ENCODE measurements at places on chromosomes 16 and 17.

DNA sequence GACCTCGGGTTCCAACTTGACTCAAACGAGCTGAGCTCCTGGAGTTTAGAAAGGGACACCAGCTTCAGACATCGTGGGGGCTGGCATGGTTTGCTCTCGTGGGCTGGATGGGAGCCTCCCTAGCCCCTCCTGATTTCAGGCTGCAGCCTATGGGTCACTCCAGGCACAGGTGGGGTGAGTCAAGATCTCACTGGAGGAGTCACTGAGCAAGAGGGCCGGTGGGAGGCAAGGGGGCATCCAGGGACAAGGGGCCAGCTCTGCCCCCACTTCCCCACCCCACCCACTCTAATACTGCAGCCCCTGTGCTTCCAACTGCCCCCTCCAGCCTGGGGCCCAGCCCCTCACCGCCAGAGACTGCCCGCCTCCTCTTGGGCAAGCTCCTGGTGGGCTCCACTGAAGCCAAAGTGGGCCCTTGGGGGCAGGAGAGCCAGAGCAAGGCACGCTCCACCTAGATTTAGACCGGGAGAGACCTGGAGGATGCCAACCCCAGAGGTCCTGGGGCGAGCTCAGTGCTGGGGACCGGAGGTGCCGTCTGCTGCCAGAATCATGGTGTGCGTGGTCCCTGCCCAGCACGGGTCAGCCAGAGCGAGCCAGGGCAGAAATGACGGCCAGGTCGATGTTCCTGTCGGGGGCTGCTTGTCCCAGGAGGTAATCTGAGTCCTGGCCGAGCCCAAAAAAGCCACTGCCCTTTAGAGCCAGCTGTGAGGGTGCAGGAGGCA is 6.4 kb downstream of the SLC16A3 start:
- peak overlapping the region; percentile 87 for H3K27ac ChIP-seq
- no peak overlapping the region for H3K4me3 ChIP-seq
- H3K4me1 ChIP-seq: peaks cover 41% of the 10 kb centered on the region
- H3K36me3 ChIP-seq: peaks cover 16% of the 10 kb centered on the region
- no peaks in the 10 kb centered on the region for H3K27me3 ChIP-seq

DNA sequence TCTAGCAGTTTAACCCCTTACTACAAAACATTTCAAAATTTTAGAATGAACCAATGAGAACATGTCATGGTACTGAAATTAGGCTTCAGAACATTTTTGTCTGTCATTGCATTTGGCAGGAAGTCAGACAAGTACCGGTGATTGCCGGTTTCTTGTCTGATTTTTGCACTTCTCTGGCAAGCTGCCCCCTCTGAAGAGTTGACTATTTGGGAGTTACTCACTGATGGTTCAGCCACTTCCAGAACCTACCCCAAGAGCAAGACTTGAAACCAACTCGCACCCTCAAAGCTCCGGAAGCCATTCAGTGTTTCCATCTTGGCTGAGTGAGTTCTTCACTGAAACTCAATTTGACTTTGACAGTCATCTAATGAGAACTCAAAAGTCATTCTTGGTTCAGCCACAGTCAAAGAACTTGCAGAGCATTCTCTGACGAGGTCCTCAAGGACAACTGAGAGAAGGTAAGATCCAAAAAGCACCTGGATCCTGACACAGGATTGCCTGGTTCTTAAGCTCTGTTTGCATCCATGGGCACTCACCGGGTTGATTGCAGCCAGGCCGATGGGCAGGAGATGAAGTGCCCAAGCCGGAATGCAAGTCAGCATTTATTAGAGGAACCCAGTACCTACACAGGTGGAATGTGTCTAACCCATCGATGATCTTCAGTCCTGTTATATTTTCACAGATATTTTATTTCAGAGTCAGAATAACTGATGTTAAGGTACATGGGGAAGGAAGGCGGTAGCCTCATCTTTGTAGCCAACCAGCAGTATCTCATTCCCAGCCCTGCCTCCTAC is 93.6 kb downstream of the USP22 start:
- no peak for DNase-seq
- no peak overlapping the region for H3K27ac ChIP-seq
- H3K4me1 ChIP-seq: no peaks in the 10 kb centered on the region

DNA sequence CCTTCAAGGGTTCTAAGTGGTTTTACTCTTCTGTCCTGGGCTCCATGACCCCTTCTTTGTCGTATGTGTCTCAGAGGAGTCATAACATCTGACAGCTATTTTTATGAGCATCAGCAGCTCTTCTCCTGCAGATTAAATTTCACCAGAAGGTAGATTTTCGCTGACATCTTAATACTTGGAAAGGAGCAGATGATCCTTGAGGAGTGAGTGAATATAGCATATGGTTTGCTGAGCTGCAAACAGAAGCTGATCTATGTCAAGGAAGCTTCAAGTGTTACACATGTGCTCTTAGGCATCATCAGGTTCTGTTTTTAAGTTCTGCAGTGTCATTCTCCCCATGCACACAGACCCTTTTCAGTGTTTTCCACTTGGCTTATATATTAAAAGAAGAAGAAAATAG is 49.2 kb upstream of the MYH2 start:
- H3K4me3 ChIP-seq: no peak overlapping the region
- H3K36me3 ChIP-seq: no peaks in the 10 kb centered on the region
- no peak overlapping the region for H3K27ac ChIP-seq
- H3K4me1 ChIP-seq: no peaks in the 10 kb centered on the region

DNA sequence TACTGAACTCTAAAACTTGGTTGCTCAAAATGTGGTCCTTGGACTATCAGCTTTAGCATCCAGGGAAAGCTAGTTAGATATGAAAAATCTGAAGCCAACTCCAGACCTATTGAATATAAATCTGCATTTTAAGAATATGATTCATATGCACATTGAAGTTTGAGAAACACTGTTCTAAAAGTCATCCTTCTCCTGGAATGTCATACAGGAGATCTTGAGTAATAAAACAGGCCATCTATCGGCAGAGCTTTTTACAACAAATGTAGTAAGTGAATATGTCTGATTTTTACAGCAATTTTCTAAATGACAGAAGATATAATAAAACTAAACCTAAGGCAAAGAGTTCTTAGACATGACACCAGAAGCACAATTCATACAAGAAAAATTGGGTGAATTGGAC is 140.4 kb downstream of the PMP22 start:
- peaks cover 45% of the 10 kb centered on the region for H3K27me3 ChIP-seq
- H3K4me3 ChIP-seq: no peak overlapping the region
- no peaks in the 10 kb centered on the region for H3K36me3 ChIP-seq
- H3K4me1 ChIP-seq: no peaks in the 10 kb centered on the region
- no peak overlapping the region for H3K27ac ChIP-seq

DNA sequence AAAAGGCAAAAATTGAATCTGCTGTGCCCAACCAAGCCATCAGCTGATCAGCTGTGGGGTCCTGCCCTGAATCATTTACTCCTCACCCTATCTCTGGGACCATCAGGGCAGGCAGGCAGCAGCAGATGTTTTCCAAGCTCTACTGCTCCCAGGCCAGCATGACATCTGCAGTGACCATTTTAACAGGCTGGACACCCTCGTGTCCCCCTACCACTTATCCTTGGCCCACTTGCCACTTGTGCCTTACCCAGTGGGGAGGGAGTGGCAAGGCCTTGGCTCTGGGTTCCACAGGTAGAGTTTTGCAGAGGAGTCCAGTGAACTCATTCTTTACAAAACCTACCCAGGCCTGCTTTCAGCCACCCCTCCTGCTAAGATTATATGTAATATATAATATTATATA is 12.0 kb upstream of the CA4 start:
- no peak for DNase-seq
- peaks cover 33% of the 10 kb centered on the region for H3K4me1 ChIP-seq
- H3K36me3 ChIP-seq: peaks cover 14% of the 10 kb centered on the region
- H3K4me3 ChIP-seq: no peak overlapping the region

- H3K4me1 ChIP-seq: peaks cover 15% of the 10 kb centered on the region
- no peak for DNase-seq
Measured at GRCh38 chr16:31108035-31108793, at the start of gene BCKDK. BCKDK (plus strand) TSS chr16:31108386; CDS start chr16:31109224, 838 bp downstream.

DNA sequence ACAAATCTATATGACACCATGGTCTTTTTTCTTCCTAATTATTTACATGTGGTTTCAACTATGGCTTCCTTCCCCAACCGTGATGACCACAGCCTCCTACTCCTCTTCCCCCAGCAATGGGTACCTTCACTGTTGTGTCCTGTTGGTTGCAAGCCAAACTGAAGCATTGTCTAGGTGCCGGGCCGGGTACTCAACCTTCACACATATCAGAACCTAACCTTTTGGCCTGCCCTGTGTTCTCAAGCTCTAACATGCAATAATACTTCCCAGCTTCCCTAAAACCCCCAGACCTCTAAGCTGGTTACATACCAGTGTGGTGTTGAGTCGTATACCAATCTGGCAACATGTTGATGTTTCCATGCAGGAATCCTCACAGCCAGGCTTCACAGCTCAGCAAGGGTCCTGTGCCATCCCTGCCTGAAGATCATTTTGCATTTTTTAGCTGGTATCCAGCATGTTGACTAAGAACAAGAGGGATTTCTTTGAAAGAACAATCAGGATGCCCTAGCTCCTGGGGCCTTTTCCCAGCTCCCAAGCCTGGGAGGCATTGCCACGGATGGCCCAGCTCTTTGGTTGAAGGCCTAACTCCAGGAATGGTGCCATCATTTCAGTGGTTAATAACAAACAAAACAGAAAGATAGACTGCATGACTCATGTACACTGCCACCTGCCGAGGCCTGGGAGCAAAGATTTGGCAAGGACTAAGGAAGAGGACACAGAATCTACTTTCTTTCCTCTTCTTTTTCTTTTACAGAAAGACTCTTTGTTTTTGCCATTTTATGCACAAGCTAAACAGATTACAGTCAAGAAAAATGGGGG is 373.7 kb upstream of the SALL1 start:
- no peaks in the 10 kb centered on the region for H3K27me3 ChIP-seq
- DNase-seq: no peak
- no peak overlapping the region for H3K27ac ChIP-seq
- H3K4me1 ChIP-seq: no peaks in the 10 kb centered on the region

- no peak for DNase-seq
- H3K4me1 ChIP-seq: peaks cover 22% of the 10 kb centered on the region
- H3K27ac ChIP-seq: peak overlapping the region; percentile 25
- no peaks in the 10 kb centered on the region for H3K27me3 ChIP-seq
Measured at GRCh38 chr17:9256751-9257629, 235.7 kb downstream of the NTN1 start.

GRCh38 chr16:50422926-50423325 is 54.1 kb upstream of the BRD7 start:
- H3K36me3 ChIP-seq: no peaks in the 10 kb centered on the region
- DNase-seq: no peak
- peaks cover 78% of the 10 kb centered on the region for H3K27me3 ChIP-seq
- H3K4me1 ChIP-seq: no peaks in the 10 kb centered on the region
- H3K27ac ChIP-seq: no peak overlapping the region

DNA sequence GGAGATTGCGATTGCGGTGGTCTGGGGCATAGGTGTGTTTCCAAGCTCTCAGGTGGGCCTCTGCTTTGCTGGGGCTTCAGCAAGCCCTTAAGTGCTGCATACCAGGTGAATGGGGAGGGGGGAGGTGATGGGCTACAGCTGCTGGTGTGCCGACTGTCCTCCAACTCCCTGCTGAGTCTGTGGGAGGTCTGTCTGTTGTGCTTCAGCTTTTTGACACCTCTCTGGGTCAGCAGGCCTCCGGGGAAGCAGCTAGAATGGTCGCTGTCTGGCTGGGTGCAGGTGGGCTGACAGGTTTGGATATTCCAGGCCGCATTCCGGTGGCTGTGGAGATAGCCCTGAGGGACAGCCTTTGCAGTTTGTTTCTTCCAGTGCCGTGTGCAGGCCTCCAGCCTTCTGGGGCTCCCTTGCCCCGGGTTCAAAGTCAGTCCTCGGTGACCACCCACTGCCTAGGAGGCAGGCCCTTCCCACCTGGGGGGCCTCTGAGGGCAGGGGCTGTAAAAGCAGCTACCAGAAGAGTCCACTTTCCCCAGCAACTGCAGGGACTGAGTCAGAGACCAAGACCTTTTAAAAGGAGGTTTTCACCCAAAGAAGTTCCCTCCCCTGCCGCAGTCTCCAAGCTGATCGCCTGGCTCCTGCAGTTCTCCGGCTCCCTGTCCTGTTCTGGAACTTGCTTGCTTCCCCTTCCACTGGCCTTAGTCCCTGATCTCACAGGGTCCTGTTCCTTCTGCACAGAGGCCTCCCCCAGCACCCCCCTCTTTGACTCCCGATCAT is 2.0 kb upstream of the TTYH2 start:
- H3K36me3 ChIP-seq: peaks cover 42% of the 10 kb centered on the region
- no peak for DNase-seq
- peak overlapping the region; percentile 95 for H3K27ac ChIP-seq
- peaks cover 52% of the 10 kb centered on the region for H3K4me1 ChIP-seq
- H3K27me3 ChIP-seq: no peaks in the 10 kb centered on the region

GRCh38 chr17:45114117-45114932 is 18.0 kb downstream of the PLCD3 start:
- H3K4me1 ChIP-seq: no peaks in the 10 kb centered on the region

DNA sequence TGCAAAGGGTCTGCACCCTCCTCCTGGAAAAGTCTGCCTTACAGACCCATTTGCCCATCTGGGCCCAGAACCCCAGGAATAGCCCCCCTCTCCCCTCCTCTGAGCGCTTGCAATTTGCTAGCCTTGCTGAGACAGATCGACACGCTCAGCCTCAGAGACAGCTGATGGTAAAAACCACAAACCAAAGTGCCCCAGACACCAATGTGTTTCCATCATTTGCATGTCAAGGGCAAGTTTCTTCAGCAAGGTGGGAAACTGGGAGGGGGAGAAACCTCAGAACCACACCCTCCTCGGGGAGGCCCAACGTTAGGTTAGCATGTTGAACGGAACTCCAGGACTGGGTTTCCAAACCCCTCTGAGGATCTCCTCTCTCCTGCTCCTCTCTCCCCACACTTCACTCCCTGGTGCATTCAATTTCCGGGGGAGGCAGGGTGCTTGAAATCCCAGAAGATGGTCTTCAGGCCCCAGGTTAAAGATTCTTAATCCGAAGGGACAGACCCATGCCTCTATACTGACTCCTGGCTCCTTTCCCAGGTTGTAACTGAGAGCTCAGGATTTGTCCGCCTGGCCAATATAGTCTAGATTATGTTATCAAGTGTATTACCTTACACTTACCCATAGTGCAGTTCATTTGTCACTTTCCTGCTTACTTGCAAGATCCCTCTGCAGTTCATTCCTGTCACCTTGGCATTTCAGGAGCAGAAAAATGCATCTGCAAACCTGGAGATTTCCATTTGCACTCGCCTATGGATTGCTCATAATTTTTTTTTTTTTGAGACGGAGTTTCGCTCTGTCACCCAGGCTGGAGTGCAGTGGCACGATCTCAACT is 1.3 kb upstream of the CUEDC1 start:
- peak overlapping the region; percentile 81 for H3K4me3 ChIP-seq
- no peak for DNase-seq
- peak overlapping the region; percentile 44 for H3K27ac ChIP-seq
- H3K36me3 ChIP-seq: peaks cover 3% of the 10 kb centered on the region
- peaks cover 29% of the 10 kb centered on the region for H3K4me1 ChIP-seq
